T-cell (primary cell): ENCODE measurements at places on chromosomes 4 and X.

- DNase-seq, result no peak
Measured at GRCh38 chr4:155241225-155241624, 32.8 kb downstream of the NPY2R start.

- DNase-seq, result no peak
Measured at GRCh38 chrX:108132034-108132433, 40.5 kb downstream of the ATG4A start.

GRCh38 chr4:24179201-24179840 is 289.5 kb upstream of the PPARGC1A start:
- no peak for DNase-seq

DNA sequence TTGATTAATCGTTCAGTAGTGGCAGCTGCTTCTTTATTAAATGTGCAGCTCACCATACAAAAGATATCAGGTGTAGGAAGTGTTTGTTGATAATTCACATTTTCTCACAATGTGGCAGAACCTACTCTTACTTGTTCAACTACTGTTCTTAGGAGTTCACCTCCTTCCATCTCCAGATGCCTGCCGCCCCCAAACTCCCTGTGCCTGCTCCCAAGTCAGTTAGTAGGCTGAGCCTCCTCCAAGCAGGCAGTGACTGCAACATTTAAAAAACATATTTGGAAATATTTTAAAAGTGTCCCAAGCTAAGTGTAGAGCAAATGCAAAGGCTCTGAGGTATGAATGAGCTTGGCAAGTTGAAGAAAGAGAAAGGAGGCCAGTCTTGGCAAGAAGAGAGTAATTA is 100.2 kb downstream of the AFF2 start:
- no peak for DNase-seq

DNA sequence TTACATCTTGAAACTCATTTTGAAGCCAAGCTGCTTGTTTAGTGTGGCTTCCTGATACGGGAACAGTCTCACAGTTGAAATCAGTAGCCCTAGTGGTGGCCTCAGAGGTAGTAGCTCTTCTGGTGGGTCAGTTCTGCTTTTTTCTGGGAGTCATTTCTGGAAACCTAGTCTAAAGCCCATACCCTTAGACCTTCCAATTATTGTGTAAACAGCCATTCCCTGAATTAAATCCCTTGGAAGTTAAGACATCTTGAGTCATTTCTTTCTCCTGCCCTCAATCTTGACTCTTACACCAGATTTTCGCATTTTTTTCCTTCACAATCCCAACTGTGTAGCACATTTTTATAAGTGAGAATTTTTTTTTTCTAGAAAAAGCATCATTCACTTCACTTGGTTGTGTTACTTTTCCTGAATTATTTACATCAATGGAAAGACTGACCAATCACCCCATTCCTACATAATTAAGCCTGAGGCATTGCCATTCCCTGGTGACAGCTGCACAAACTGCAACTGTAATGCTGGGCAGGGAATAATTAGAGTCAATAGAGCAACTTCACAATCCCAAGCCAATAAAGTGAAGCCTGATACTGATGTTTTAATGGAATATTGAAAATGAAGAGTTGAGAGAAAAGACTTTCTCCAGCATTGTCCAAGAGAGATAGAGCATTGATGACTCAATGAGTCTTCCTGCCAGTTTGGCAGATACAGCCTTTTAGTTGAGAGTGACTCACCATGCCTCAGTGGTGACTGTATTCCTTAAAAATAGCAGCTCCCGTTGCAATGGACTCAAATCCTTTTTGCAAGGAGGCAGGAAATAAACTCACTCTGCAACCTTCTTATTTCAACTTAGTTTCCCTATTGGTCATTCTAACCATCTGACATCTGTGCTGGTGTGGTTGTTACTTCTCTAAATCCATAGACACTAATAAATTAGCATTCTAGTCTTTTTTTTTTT is 13.0 kb upstream of the SEPSECS start:
- DNase-seq, result no peak

DNA sequence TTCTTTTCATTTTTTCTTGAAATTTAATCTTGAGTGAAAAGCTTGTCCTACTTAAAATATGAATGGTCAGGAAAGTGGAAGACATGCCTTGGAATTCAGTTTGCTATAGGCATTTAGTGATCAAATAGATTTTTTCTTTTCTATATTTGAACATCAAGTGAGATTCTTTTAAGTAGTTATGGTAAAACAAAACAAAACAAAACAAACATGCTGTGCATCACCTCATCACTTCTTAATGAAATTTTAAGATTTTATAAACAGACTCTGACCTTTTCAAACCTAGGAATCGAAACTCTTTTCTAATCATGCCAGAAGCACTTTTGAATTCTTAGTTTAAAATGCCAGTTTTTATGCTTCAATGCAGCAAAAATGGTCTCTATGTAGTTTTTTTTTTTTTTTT is 62.8 kb downstream of the CNKSR2 start:
- DNase-seq, result no peak

GRCh38 chrX:67726018-67726417 is 182.2 kb downstream of the AR start:
- DNase-seq, result no peak

DNA sequence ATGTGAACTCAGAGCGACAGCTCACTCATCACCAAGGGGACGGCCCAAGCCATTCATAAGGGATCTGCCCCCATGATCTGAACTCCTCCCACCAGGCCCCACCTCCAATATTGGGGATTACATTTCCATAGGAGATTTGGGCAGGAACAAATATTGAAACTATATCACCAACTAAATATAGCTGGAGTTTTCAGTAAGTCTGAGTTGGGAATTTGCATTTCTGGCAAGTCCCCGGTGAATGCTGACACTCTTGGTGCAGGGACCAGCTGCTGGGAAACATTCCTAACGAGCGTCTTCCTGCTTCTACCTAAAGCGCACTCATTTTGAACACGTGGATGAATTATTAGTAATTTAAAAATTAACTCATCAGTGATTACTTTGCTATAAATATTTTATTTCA is 13.2 kb downstream of the CLDN34 start:
- no peak for DNase-seq

DNA sequence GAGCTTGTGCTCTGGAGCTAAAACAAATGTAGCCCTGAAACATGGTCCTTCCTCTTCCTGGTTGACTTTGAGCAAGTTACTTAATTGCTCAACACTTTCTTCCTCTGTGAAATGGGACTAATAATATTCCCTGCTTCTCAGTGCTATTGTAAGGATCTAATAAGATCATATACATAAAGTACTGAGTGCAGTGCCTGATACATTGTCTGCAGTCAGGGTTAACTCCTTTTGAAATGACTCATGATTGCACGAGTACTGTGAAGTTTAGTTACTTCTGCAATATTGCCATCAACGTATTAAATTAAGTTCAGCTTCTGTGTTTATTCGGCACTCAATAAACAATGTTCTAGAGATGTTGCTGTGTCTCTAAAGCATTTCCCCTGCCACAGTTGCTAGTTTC is 91.8 kb upstream of the HPRT1 start:
- DNase-seq, result no peak
